ENCODE measurements at places on chromosomes 5 and 9. TPM values are rescaled to one million over a fixed set of nuclear protein-coding genes. Genes with fewer than 3 reads are reported as not detected.
A peak's percentile ranks its signal among the peaks of the same experiment; 100 is the strongest.

The GOLGA2 gene
- 70.6 TPM for total RNA-seq

DNA sequence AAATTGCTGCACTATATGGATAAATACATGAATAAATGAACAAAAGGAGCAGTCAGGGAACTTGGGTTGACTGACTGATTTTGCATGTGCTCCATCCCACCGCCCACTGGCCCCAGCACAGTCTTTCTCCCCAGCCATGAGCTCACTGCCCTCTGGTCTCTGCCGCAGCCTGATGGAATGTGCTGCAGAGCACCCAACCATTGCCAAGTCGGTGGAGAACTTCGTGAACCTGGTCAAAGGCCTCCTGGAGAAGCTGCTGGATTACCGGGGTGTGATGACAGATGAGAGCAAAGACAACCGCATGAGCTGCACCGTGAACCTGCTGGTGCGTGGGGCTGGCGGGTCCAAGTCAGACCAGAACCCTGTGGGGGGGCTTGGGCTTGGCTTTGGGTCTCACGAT lies 53.9 kb upstream of the INSYN2B start:
- DNase-seq = no peak

DNA sequence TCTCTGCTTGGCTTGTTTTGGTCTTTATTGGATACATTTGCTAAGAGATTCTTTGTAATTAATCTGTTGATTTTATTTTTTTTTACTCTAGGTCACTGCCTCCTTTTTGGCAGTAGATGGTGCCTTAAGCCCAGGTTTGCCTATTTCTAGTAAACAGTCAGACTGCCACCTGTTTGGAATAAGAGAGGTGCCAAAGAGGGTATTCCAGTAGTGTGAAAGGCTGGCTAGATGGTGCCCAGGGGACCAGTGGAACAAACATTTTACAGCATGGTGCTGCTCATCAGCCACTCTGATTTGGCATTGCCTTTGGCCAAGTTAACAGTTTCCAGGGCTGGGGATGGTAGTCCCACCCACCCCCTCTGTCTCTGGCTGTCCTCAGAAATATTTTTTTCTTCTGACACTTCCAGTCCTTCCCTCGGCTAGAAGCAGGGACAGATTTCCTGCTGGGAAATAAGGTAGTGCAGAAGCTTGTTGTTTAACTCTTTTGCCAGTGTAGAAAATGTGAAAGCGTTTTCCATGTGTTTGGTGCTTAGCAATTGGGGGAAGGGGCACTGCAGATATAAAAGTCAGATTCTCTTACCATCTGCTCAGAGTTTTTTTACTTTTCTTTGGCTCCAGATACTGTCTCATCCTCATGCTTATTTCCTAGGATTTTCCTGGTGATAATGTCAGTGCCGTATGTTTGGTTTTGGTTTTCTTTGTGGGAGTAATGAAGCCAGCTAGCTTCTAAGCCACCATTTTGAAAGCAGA lies 36.6 kb upstream of the FBXL7 start:
- DNase-seq = no peak

GRCh38 chr5:36739751-36740221 lies 133.4 kb downstream of the SLC1A3 start:
- DNase-seq = peak; percentile 68

- no peak for DNase-seq
These were observed 154.1 kb downstream of the PCSK1 start for GRCh38 chr5:96278981-96279380.

All from OCI-LY7 (cell line).